ENCODE measurements at places on chromosomes 5 and 9.

- DNase-seq = peak; percentile 63
Observed at GRCh38 chr9:93576258-93577077, at the start of gene PHF2. Gene PHF2 (plus strand): TSS chr9:93576584. CDS start chr9:93576774, 190 bp downstream.

DNA sequence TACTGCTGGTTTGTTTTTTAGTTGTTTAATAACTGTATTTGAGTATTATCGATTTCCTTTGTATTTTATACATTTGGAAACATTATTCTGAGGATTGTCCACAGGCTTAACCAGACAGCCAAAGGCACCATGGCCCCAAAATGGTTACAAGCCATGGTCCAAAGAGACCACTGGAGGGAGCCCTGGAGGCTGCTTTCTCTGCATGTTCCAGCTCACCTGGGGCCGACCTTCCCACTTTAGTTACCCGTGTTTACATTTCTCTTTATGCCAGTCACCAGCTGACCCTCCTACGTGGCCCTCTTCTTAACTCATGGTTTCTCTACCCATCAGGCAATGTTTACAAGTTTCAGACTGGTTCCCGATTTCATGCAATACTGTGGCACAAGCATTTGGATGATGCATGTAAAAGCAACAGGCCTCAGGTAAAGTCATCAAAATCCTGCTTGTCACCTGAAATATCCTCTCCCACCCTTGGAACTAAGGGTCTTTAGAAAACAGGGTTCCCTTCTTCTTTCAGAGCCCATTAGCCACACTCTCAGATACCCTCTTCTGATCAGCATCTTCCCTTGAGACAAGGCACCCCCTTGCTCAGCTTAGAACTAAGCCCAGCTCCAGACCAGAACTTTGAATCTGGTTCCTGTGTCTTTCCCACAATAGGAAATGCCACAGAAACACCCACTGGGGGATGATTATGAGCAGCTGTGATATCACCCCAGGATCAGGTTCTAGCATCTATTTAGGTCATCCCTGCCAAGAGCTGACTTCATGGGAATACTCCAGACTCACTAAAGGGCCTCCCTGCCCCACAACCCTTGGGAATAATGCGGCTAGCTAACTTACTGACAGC lies 49.9 kb upstream of the GARNL3 start:
- peak; percentile 69 for DNase-seq

GRCh38 chr5:138352722-138353559 lies 456 bp downstream of the KDM3B start:
- DNase-seq = peak; percentile 61

DNA sequence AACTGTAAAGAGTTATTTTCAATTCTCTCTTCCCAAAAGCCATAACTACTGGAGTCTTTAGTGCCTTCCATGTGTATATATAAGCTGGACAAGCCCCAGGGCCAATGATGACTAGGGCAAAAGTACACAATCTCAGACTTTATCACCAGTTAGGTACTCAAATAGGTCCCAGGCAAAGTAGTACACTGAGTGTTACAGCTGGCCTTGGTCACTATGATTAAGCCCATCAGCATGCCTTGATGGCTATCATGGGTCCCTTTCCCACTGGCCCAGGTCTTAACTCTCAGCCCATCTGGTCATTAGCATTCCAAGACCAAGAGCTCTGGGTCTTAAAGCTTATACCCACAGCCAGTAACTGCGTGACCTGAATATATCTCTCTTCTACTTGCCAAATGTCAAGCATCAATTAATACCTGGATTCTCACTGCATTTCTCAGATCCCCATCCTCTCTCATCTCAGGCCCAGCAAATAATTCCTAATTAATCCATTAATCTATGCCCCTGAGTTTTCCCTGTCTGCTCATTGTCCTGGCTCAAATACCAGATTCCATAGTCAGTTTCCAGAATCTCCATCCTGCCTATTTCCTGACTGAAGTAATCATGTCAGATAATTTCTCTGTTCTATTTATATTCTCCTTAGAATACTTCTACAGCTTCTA lies 62.3 kb downstream of the NR6A1 start:
- no peak for DNase-seq

- no peak for DNase-seq
Observed at GRCh38 chr5:120368923-120369715, 95.0 kb upstream of the PRR16 start.

- DNase-seq = no peak
Observed at GRCh38 chr5:131289738-131290137, 25.9 kb downstream of the CDC42SE2 start.

- DNase-seq = no peak
Observed at GRCh38 chr5:103589357-103589756, 26.8 kb upstream of the NUDT12 start.

DNA sequence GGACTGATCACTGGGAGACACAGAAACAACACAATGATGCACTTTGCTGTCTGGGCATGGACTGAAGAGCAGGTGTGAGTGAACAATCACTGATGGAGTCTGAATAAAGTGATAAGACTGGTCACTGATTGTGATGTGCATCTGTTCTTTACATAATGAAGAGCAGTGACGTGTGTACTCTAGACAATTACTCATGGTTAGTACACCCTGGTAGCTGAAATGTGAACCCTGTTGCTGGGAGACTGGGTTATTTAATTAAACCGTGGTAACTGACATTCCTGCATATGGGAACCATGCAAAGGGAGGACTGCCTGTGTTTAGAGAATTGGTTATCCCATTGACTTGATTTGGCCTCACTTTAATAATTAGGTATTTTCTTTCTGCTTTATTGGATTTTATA lies 202.9 kb downstream of the NR2F1-AS1 start:
- no peak for DNase-seq

DNA sequence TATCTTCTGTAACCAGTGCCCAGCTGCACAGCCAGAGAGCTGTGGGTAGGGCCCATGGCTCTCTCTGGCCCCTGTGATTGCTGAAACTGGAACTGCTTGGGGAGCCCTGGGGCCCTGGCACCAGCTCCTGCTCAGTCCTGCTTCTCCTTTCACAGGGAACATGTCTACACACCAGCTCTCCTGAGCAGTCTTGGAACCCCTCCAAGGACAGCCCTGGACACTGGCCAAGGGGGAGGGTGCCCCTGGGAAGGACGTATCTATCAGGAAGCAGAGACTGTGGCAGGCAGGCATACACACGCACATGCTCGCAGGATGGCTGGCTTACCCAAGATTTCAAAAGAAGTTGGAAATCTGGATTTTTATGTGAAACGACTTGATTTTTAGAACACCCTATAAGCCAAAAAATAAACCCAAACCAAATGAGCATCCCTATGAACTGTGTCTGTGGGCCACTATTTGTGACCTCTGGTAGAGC lies 8.8 kb upstream of the TRAF1 start:
- no peak for DNase-seq

- DNase-seq = no peak
Observed at GRCh38 chr5:39772307-39772706, 347.5 kb upstream of the DAB2 start.

GRCh38 chr5:8923526-8923925 lies 622.3 kb downstream of the SEMA5A start:
- DNase-seq = no peak

GRCh38 chr9:121997791-121998190 lies 95.3 kb downstream of the TTLL11 start:
- DNase-seq = no peak

GRCh38 chr9:97529363-97530076 lies 28.1 kb downstream of the TMOD1 start:
- peak; percentile 56 for DNase-seq
